ENCODE measurements at places on chromosomes 1 and 21. TPM values are rescaled to one million over a fixed set of nuclear protein-coding genes. Genes with fewer than 3 reads are reported as not detected.

GRCh38 chr1:82045221-82045620 lies 244.5 kb downstream of the ADGRL2 start:
- no peak for DNase-seq

DNA sequence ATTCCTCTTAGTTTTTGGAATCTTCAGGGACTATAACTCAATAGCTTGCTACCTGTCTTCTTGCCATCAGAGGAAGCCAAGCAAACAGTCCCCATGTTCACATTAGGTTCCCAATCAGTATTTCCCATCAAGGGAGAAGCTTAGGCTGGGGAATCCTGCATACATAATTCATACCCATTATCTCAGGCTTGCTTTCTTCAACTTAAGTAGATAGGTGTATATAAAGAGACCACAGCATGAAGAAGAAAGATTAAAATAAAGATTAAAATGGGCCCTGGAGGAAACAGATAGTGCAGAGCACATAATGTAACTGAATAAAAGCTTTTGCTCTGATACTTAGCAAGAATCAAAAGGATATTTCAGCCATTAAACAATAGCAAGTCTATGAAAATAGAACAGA lies 29.0 kb upstream of the KCNK1 start:
- DNase-seq: no peak

DNA sequence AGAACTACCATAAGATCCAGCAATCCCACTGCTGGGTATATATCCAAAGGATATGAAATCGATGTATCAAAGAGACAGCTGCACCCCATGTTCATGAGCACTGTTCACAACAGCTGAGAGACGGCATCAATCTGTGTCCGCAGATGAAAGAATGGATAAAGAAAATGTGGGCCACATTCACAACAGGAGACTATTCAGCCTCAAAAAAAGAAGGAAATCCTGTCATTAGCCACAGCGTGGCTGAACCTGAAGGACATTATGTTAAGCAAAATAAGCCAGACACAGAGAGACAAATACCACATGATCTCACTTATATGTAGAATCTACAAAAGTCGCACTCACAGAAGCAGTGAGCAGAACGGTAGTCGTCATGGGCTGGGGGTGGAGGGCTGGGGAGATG lies 99.2 kb upstream of the IFFO2 start:
- DNase-seq: no peak

- DNase-seq: peak; percentile 73
Measured at GRCh38 chr21:41755934-41756773, 10.7 kb downstream of the RIPK4 start.

DNA sequence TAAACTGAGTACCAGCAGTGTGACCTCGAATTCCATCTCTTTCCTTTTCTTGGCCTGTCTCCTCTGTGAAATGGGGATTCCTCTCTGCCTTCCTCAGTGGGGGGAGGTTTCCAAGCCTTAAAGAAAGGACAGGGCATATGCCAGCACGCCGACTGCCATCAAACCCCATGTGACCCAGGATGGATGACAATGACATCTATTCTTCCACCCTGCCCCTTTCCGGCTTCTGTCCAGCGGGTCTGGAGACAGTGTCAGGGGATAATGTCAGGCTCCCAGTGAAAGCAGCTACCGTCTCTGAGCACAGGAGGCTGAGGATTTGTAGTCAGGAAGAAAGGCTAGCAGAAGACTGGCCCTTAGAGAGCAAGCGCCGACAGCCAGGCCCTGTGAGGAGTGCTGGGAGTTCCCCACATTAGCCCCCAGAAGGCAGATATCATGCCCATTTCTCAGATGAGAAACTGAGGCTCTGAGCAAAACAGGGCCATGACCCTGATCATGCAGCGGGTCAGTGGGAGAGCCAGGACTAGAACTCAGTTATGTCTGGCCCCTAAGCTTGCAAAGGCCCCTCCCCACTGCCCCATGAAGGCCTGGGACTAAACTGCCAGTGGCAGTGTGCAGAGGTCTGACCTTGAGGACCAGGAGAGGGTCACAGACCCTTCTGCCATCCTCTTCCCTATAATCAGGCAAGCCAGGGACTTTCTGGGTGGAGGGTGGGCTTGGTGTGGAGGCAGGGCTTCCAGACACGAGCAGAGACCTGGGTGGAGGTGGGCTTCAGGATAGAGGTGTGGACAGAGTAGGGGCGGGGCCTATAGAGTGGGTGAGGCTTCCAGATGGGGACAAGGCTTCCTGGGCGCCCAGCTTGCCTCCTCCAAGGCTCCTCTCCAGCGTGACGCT lies 30.1 kb downstream of the CDCA8 start:
- DNase-seq: peak; percentile 67

GRCh38 chr1:14944471-14944985 lies 209.0 kb upstream of the TMEM51 start:
- DNase-seq: no peak

- no peak for DNase-seq
Measured at GRCh38 chr1:209689477-209689876, 14.3 kb downstream of the G0S2 start.

DNA sequence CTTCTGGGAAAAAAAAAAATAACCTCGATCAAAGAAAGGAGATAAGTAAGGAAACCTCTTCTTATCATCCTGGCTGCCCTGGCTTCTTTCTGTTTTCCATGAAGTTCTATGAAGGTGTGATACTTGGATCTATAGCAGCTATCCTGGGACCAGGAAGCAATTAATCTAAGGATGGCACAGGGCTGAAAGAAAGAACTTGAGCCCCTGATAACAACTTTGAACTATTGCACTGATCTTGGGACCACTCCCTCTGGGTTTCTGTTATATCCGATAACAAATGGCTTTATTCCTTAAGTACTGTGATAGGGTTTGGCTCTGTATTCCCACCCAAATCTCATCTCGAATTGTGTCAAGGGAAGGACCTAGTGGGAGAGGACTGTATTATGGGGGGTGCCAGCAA lies 104.1 kb downstream of the DAB1 start:
- DNase-seq: no peak

DNA sequence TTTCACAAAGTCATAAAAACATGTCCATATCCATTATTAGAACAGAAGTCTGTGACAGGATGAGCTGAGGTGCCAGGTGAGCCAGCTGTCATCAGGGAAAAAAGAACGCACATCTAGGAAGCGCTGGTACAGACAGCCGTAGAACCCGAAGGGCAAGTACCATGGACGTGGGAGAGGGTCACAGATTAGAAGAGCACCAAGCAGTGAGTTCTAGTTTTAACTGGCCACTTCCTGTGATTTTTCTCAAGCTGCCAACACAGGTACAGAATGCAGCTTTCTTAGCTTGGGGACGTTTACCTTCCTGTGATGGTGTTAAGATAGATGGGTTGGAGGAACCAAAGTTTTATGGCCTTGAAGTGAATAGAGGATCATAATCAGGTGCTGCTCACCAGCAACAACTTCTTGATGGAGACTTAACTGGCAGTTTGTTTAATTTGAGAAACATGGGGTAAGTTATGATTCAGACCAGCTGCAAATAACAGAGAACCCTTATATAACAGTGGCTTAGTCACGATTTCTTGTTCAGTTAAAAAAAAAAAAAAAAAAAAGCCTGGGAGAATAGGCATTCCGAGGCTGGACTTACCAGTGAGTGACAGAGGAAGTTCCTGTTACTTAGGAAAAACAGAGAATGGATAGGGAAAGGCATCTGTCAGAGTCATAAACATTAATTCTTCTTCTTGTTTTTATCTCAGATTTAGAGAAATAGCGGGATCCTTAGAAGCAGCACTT lies 30.9 kb downstream of the AGT start:
- DNase-seq: no peak

The KRTAP20-3 gene
- total RNA-seq: not detected

The OLIG1 gene
- total RNA-seq: not detected

The CENPF gene
- 0.52 TPM for total RNA-seq

The STIL gene
- total RNA-seq: 0.86 TPM

The VCAM1 gene
- 24.2 TPM for total RNA-seq

The ESPN gene
- not detected for total RNA-seq

The SLFNL1 gene
- 0.14 TPM for total RNA-seq

The KCNJ9 gene
- total RNA-seq: not detected
